Esophagus (tissue), 2 donors: ENCODE measurements at places on chromosomes 1 and 21. TPM values are rescaled to one million over a fixed set of nuclear protein-coding genes. Genes with fewer than 3 reads are reported as not detected.

Gene TMEM240
- 2.1 TPM for polyA plus RNA-seq

Gene MFAP2
- 1.9 TPM for polyA plus RNA-seq

Gene SH3BGR
- 4.9 TPM for polyA plus RNA-seq

Gene SPRR2G
- polyA plus RNA-seq, result 2.0 TPM

Gene WLS
- polyA plus RNA-seq, result 52.5 TPM

Gene NTRK1
- 0.08 TPM for polyA plus RNA-seq
